ENCODE measurements at places on chromosomes 1 and 21.

DNA sequence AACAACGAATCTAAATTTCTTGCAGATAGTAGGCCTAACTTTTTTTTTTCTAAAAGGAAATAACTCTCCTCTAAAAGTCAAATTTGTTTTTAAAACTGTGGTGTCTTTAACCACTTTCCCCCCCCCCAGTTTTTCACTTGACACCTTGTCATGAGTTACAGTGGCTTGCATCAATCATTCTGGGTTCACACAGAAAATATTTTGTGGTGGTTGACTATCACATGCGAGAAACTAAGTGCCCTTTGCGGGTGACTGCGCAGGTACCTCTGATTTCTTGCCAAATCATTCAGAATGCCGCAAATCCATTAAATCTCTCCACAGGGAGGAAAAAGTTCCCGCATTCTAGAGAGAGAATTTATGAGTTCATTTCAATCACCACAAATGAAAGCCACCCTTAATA, 23.8 kb upstream of the SAMSN1 start:
- no peak overlapping the region for H3K4me3 ChIP-seq
- H3K27ac ChIP-seq = no peak overlapping the region
- no peaks in the 10 kb centered on the region for H3K27me3 ChIP-seq
- no peaks in the 10 kb centered on the region for H3K36me3 ChIP-seq
- DNase-seq = no peak
- no peaks in the 10 kb centered on the region for H3K4me1 ChIP-seq

DNA sequence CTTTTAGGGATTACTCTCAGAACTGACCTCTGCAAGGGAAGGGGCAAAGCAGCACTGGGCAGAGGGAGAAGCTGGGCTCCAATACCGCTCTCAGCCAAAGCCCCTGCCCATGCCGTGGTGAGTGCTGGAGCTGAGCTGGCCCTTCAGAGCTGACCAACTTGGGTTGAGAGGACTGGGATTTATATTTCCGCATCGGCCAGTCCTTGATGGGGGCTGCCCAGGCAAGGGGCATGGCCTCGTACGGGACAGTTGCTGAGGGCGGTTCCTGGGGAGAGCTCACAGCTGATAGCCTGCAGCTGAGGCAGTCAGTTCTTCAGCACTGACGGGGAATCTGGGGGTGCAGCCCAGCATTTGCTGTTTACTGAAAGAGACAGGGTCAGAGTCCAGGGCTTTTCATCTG, 8.0 kb downstream of the HUNK start:
- H3K27ac ChIP-seq = no peak overlapping the region
- H3K4me1 ChIP-seq = no peaks in the 10 kb centered on the region
- DNase-seq = no peak
- H3K27me3 ChIP-seq = no peaks in the 10 kb centered on the region
- no peak overlapping the region for H3K4me3 ChIP-seq

DNA sequence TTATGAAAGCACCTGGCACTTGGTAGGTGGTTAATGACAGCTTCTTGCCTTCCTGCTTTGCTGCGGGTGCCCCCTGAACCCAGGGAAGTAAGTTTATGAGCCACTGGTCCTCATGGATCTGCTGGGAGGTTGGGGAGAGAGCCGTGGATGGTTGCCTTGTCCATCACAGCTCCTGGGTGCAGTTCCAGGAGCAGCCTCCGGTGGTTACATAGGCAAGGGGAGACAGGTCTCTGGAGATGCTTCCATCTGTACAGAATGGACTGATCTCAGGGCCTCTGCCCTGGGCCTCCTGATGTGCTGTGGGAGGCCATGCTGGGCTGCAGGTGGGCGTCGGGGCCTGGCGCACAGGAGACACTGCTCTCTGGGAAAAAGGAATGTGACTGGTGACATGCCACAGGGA, 31.6 kb upstream of the ARHGEF10L start:
- no peaks in the 10 kb centered on the region for H3K4me1 ChIP-seq
- H3K4me3 ChIP-seq = no peak overlapping the region
- no peaks in the 10 kb centered on the region for H3K36me3 ChIP-seq
- H3K27me3 ChIP-seq = no peaks in the 10 kb centered on the region

DNA sequence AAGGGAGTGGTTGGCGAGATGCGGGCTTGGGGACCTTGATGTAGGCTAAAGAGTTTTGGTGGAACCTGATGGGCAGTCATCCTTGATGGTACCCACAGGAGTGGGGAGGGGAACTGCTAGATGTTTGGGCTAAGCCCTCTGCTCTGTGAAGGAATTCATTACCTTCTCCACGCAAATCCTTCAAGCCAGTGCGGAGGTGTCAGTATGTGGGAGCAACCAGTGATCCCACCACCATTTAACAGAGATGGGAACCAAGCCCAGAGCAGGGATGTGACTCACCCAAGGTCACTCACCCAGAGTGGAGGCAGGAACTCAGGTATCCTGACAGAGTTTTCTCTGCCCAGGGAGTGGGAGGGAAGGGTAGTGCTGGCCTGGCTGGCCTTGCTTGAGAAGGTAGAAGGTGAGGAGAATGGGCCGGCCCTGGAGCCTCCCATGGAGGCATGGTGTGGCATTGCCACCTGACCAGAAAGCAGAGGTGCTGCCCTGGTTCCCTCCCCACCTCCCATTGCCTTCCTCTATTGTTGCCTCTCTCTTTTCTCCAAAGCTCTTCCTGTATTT, 51.2 kb upstream of the STUM start:
- no peak for DNase-seq
- no peaks in the 10 kb centered on the region for H3K4me1 ChIP-seq
- H3K4me3 ChIP-seq = no peak overlapping the region

DNA sequence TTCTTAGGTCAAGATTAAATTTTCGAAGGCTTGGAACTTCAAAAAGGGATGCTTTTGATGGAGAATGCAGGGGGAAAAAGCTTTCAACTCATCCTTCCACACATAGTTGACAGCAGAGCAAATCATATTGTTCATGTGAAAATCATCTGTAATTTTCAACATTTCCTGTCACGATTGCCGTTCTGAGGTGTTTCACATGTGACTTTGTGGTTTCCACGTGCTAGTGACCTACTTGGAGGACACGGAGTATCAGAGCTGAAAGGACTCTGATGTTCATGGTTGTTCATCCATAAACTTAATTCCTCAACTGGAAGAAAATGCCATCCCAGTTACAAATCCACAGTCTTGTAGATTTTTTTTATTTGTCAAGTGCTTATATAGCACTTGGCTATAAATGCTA, 79.1 kb downstream of the ZP4 start:
- H3K4me1 ChIP-seq = no peaks in the 10 kb centered on the region
- DNase-seq = no peak
- H3K36me3 ChIP-seq = no peaks in the 10 kb centered on the region
- H3K27ac ChIP-seq = no peak overlapping the region

DNA sequence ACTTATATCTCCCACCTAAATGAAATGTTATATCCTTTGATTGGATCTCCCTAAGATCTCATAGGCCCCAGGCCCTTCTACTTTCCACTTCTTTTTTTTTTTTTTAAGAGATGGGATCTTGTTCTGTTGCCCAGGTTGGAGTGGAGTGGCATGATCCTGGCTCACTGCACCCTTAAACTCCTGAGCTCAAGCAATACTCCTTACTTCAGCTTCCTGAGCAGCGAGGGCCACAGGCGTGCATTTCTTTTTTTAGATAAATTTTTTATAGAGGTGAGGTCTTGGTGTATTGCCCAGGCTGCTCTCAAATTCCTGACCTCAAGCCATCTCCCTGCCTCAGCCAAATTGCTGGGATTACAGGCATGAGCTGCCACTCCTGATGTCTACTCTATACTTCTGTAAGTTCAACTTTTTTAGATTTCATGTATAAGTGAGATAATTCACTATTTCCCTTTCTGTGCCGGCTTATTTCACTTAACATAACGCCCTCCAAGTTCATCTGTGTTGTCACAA, 987.5 kb upstream of the NCAM2 start:
- no peak for DNase-seq
- H3K27ac ChIP-seq = no peak overlapping the region
- H3K4me1 ChIP-seq = no peaks in the 10 kb centered on the region
- no peaks in the 10 kb centered on the region for H3K36me3 ChIP-seq
- H3K4me3 ChIP-seq = no peak overlapping the region
